WERI-Rb-1 (cell line): ENCODE measurements at places on chromosomes 1 and 21.
A peak's percentile ranks its signal among the peaks of the same experiment; 100 is the strongest.

DNA sequence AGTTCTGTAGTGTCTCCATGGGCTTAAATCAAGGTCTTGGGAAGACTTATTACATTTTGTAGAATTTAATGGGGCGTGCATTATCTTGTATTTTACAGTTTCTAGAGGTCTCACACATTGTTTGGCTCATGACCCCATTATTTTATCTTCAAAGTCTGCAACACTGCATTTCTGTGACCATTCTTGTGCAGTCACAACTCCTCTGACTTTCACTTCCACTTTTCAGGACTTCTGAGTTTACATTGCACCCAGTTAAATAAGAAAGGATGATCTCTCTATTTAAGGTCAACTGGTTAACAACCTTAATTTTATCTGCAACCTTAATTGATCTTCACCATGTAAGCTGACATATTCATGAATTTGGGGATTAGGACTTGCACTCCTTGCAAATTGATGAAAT, 1186.6 kb downstream of the MRPL39 start:
- DNase-seq = no peak

- DNase-seq = no peak
These were observed 5.0 kb upstream of the ADAMTS1 start for GRCh38 chr21:26850116-26850643.

GRCh38 chr1:207284209-207284897, 37.1 kb upstream of the CD55 start:
- DNase-seq = no peak

- no peak for DNase-seq
These were observed 688.4 kb downstream of the USP25 start for GRCh38 chr21:16418226-16418625.

DNA sequence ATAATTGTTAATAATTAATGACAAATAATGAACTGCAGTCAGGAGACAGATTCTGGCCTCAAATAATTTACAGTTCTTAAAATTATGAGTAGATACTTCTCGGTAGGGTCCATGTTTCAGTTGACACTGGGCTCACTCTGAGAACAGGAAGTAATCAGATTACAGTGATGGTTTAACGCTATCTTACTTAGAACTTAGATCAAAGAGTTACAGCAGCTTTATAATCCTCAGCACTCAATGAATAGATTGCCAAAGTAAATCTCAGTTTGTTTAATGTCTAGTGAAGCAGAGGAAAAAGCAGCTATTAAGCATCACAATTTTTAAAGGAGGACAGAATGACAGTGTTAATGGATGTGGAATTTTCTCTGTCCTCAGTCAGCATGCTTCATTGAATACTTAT, 79.6 kb downstream of the PDE4B start:
- DNase-seq = no peak

DNA sequence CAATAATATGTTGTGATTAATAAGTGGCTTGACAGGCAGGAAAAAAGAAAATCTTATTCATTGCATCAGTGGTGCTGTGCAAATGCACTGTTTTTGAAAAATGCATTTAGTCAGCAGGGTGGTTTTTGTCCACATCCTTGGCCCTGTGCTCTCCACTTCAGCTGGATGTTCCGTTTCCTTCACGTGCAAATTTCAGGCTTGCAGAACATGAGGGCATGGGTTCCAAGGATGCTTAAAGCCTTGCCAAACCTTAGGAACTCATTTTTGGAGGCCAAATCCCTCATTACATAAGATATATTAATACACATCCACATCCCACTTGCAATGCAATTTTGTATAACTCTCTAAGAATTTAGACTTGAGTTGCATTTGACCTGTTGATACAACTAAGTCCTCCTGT, 410.1 kb downstream of the PRDM2 start:
- no peak for DNase-seq

DNA sequence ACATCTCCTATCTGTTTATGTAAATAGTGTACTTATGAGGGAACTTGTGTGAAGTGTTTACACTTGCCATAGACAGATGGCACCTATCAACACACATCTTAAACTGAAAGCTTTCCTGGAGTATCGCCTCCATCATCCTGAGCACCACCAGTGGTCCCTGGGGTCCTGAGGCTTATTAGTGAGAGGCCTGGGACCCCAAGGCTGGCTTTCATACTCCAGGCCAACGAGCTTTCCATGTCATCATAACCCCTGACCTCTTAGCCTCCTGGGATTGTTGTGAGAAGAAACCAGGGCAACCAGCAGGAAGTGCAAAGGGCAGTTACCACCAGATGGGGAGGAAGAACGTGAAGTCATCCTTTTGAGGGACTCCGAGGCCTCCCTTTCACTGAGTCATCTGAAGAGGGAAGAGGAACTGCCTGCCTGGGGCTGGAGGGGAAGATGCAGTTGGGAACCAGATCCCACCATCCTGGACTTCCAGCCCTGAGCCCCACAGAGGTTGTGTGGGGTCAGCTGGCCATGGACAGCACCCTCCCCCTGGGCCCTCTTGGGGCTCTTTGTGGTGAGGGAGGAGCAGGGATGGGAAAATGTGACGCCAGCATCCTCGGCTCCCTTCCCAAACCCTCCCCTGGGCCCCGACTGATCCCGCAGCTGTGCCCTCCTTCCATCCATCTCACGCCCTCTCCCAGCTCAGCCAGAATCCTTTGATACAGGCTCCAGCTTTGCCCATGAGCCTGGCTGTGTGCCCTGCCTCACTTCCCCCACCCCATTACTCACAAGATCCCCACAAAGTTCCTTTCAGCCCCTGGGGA, 5.8 kb downstream of the INKA2 start:
- no peak for DNase-seq

GRCh38 chr21:37699024-37699775, 217.1 kb downstream of the KCNJ6 start:
- DNase-seq = no peak

GRCh38 chr21:42706765-42707164, 53.3 kb downstream of the PDE9A start:
- no peak for DNase-seq

DNA sequence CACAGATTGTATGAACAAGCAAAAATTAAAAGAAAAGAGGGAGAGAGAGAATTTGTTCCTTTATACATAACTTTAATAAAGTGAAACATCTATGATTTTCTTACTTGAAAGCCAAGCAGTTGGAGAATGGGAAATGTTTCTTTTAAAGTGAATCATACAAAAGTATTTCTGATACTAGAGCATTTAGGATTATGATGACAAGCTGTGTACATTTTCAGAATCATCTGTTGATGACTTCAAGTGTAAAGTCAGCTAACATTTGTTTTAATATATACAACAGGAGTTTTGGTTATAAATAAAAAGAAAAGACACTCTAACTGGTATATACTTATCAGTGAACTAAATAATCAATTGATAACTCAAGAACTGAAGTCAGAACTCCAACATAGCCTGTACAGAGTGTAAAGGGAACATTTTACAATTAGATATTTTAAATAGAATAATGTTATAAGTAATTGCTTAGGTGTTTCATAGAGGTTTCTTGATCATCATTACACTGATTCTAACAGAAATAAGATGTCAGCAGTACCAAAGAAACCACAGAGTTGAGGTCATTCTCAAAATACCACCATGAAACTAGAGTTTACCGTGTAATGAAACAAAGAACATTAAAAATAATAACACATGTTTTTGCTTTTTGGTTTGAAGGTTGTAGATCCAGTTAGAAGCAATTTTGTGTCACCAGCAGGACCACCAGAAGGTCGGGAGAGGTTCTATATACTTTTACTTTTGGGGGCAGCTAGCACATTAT, 103.4 kb downstream of the COL24A1 start:
- DNase-seq = no peak

- no peak for DNase-seq
These were observed 37.8 kb downstream of the DRAM2 start for GRCh38 chr1:111101854-111102642.

DNA sequence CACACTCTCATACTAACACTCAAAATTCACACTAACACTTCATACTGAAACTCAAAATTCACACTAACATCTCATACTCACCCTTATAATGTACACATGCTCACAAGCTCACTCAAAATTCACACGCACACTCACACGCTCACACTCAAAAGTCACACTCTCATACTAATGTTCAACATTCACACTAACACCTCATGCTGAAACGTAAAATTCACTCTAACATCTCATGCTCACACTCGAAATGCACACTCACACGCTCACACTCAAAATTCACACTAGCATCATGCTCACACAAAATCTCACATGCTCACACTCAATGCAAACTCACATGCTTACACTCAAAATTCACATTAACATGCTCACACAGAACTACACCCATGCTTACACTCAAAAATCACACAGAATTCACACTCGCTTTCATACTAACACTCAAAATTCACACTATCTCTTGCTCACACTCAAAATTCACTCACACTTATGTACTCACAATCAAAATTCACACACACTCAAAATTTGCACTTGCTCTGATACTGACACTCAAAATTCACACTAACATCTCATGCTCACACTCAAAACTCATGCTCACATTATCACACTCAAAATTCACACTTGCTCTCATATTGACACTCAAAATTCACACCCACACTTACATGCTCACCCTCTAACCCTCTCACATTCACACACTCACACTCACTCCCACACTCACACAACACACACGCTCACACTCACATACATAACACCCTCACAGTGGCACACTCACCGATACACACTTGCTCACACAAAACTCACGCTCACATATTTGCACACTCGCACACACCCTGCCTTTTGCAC, 264.4 kb upstream of the VAMP3 start:
- DNase-seq = no peak

DNA sequence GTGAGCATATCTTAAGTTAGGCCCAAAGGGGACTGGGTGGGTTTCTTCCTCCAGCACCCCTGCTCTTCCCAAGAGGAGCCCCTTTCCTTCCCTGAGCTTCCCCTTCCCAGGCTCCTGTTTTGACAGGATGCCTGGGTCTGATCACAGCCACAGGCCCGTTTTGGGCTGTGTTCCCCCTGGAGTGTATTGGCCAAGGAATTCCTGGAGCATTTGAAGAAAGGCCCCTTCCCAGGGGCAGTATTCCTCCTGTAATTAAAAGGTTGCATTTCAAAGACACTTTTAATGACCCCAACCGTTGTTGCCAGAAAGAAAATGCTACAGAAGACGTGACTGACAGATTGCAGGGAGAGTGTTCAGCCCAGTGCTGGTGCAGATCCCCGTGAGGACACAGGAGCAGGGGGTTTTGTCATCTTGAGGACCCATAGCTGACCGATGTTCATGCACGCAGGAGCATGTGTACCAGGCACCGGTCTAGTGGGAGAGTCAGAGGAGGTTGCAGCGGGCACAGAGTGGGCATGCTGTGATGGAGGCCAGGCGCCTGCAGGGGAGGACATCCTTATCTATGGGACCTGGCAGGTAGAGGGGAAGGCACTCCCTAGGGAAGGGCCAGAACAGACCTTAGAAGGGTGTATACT, 19.3 kb upstream of the LBR start:
- DNase-seq = no peak

GRCh38 chr1:42081475-42081874, 71.7 kb upstream of the GUCA2B start:
- DNase-seq = no peak

DNA sequence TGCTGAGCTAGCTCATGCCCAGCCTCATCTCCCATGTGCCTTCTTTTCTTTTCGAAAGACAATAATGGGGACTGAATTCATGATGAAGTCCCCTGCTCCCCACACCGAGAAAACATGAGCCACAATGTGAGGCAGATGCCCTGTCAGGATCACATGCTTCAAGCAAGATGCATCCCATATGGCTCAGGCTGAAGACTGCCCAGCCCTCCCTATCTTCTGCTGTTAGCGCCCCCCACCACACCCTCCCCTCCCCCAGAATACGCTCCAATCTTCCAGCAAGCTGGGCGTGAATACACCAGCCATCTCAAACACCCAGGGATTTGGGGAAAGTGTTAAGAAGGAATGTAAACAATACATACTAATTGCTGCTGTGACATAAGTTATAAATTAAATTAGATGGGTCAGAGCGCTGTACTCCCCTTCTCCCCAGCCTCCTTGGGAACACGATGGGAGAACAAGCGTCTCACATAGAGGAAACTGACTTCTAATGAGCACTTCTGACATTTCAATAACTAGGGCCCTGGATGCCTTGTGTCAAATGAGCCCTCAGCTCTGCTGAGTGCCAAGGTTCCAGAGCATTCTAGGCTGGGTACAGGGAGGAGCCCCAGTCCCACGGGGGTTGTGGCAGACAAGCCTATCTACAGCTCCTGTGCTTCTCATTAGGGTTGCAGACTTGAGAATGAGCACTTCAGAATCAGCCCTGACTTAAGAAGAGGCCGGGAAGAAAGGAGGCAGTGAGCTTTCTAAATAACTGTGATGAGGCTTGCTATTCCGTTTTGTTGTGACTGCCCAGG, 55.6 kb downstream of the TNR start:
- DNase-seq = no peak

DNA sequence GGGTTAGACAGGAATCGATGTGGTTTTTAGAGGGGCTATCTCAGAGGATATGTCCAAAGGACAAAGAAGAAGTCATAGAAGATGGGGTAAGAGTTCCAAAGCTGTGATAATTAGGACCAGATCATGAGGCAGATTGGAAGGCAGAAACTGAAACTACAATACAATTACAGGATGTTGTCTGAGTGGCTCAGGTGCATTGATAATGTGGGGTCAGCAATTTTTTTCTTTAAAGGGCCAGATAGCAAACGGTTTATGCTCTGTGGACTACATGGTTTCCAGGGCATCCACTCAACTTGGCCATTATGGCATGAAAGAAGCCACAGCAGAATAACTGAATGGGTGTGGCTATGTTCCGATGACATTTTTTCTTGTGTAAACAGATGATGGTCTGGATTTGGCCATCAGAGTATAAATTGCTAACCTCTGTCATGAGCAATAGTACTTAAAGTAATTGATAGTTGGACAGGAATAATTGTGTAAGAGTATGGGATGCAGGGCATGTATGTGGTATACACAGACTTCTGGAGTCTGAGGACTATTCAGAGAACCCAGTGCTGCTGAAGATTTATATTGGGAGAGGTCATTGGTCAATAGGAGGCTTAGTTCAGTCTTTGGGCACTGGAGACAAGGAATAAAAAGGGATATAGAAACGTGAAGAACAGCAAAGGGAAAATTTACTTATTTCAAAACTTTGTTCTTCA, 198.4 kb upstream of the ADGRL4 start:
- no peak for DNase-seq

- peak; percentile 68 for DNase-seq
These were observed 3.2 kb downstream of the GPR3 start for GRCh38 chr1:27395441-27396195.

- DNase-seq = peak; percentile 68
These were observed 34.0 kb downstream of the SLC45A1 start for GRCh38 chr1:8351693-8352470.

GRCh38 chr1:94272388-94272787, 35.0 kb upstream of the ARHGAP29 start:
- DNase-seq = no peak

- no peak for DNase-seq
These were observed 651.8 kb downstream of the LMO4 start for GRCh38 chr1:87980494-87980893.
